ENCODE measurements at places on chromosomes 13 and 19.

GRCh38 chr19:14769201-14769600 is 9.2 kb downstream of the ADGRE2 start:
- DNase-seq = no peak

GRCh38 chr13:114200399-114200911 is 21.4 kb downstream of the CFAP97D2 start:
- no peak for DNase-seq

- DNase-seq = no peak
Measured at GRCh38 chr13:106696719-106697118, 128.8 kb upstream of the ARGLU1 start.

- DNase-seq = peak; percentile 34
Measured at GRCh38 chr13:26834646-26835045, 74.1 kb upstream of the GPR12 start.

DNA sequence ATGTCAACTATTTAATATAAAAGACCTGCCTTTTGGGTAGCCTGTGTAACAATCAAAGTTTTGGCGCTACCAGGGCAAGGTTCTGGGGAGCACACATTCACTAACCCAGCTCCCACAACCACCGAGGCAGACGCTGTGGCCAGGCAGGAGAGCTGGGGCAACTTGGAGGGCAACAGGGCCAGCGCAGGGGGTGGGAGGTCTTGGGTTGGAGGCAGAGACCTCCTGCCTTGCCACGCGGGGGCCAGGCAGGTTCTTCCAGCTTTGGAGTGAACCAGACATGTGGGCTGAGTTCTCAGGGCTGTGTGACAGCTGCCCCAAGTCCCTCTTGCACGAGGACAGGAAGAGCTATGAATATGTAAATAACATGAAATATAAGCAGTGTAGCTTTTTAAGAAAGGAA is 30.3 kb upstream of the MCF2L start:
- DNase-seq = no peak

GRCh38 chr19:54287456-54287855 is 6.5 kb upstream of the LILRB2 start:
- no peak for DNase-seq
